Activated CD8-positive, alpha-beta memory T cell treated with anti-CD3 and anti-CD28 coated beads, Interleukin-2, amount 10 ng/mL, durations not matched to agents 7 days and 5 days (primary cell): ENCODE measurements at places on chromosomes 5 and 9. TPM values are rescaled to one million over a fixed set of nuclear protein-coding genes. Genes with fewer than 3 reads are reported as not detected.

The TMC1 gene
- total RNA-seq: not detected

GRCh38 chr5:156456857-156457256 is 129.9 kb downstream of the SGCD start:
- H3K27me3 ChIP-seq: peaks cover 4% of the 10 kb centered on the region
- H3K27ac ChIP-seq: no peak overlapping the region
- no peak overlapping the region for H3K4me3 ChIP-seq

The DNAJC25 gene
- 4.2 TPM for total RNA-seq

DNA sequence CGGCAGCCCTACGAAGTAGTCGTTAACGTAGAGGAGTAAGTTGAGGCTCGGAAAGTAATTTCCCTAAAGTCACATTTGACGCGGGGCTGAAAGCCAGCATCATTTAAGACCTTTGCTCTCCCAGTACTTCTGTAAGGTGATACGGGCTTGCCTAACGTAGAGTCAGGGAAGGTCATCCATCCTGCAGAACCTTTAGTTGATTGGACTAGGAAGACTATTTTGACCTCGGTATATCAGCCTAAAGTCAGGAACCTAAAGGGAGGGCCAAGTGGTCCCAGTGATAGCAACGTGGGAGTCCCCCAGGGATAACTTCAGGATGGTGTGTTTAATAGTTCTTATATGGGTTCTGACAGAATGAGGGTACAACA is 657 bp downstream of the NUP214 start:
- peaks cover 38% of the 10 kb centered on the region for H3K4me1 ChIP-seq
- DNase-seq: no peak
- no peaks in the 10 kb centered on the region for H3K27me3 ChIP-seq
- peaks cover 30% of the 10 kb centered on the region for H3K36me3 ChIP-seq

The IL9 gene
- not detected for total RNA-seq

GRCh38 chr9:132826621-132827365 is 51.3 kb downstream of the AK8 start:
- H3K4me1 ChIP-seq: peaks cover 2% of the 10 kb centered on the region
- no peak overlapping the region for H3K4me3 ChIP-seq
- no peaks in the 10 kb centered on the region for H3K36me3 ChIP-seq
- no peak overlapping the region for H3K27ac ChIP-seq
- peaks cover 41% of the 10 kb centered on the region for H3K27me3 ChIP-seq

The FOXD4 gene
- total RNA-seq: 0.49 TPM

DNA sequence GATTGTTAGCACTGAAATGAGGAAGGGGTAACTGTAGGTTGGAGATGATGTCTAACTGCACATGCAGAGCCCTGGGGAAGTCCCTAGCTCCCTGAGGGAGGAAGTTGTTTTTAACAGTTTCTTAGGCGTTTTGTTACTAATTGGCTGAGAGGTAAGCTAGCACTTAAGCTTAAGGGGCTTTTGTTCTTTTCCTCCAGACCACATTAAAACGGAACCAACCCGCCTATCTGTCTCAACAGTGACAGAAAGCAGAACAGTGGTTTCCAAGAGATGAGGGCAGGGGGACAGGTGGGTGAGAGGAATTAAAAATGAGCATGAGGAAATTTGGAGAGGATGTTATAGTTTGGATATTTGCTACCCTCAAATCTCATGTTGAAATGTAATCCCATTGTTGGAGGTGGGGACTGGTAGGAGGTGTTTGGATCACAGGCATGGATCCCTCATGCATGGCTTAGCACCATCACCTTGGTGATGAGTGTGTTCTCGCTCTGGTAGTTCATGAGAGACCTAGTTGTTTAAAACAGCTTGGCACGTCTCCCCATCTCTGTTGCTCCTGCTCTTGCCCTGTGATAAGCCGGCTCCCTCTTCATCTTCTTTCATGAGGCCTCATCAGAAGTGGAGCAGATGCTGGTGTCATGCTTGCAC is 38.9 kb downstream of the LYRM7 start:
- peaks cover 55% of the 10 kb centered on the region for H3K4me1 ChIP-seq
- H3K27me3 ChIP-seq: no peaks in the 10 kb centered on the region
- H3K4me3 ChIP-seq: peak overlapping the region; percentile 76
- peak overlapping the region; percentile 96 for H3K27ac ChIP-seq

DNA sequence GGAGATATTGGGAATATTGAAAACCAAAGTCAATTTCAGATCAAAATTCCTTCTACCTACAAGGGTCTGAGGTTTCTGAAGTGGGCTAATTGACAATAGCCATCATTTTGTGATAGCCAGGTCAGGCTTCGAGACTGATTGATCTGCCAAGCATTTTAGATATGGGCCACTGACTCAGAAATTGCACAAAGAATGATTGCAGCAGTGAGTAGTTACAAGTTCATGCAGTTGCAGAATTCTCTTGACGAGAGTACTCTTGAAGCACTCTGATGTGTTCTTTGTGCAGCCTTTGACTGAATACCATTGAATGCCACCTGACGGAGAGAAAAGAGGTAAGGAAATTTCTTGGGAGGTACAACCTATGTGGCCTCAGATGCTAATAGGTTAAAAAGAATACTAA is 8.3 kb downstream of the C9orf57 start:
- H3K27me3 ChIP-seq: peaks cover 6% of the 10 kb centered on the region
- no peak overlapping the region for H3K4me3 ChIP-seq
- no peak for DNase-seq
- no peak overlapping the region for H3K27ac ChIP-seq

GRCh38 chr5:120430572-120430971 is 33.5 kb upstream of the PRR16 start:
- DNase-seq: no peak
- H3K27me3 ChIP-seq: no peaks in the 10 kb centered on the region
- H3K4me3 ChIP-seq: no peak overlapping the region

The ARHGAP26 gene
- total RNA-seq: 38.9 TPM

DNA sequence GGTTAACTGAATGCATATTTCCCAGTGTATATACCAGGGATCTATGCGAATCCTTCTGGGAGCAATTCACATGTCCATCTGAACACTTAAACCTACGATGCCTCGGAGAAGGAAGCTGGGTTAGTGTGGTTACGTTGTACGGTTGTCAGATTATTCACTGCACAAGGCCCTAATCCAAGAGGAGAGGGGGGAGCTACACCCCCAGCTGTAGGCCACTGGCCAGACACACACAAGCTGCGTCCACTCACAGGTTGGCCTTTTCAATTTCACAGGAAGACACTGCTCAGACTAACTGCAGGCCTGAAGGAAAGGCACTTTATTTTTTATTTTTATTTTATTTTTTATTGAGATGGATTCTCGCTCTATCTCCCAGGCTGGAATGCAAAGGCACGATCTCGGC is 184.5 kb upstream of the GNA14 start:
- H3K27me3 ChIP-seq: no peaks in the 10 kb centered on the region
- H3K4me1 ChIP-seq: peaks cover 11% of the 10 kb centered on the region
- no peak for DNase-seq
- no peak overlapping the region for H3K4me3 ChIP-seq

DNA sequence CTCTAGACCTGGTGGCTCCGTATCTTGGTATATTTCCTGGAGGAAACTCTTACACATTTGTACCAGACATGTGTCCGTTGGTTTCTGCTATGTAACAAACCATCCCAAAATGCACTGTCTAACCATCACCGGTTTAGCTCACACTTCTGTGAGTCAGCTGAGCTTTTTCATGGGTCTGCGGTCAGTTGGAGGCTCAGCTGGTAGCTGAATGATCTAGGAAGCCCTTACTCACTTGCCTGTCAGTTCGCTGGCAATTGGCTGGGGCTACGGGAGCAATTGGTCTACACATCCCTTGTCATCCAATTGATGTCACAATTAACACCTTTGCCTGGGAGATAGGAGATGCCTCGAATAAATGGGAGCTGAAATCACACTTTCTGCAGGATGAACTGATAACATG is 11.6 kb upstream of the WHRN start:
- peaks cover 15% of the 10 kb centered on the region for H3K4me1 ChIP-seq
- peaks cover 17% of the 10 kb centered on the region for H3K27me3 ChIP-seq
- H3K4me3 ChIP-seq: no peak overlapping the region
- no peak for DNase-seq
- H3K36me3 ChIP-seq: peaks cover 3% of the 10 kb centered on the region

The FGFR4 gene
- total RNA-seq: 1.1 TPM

DNA sequence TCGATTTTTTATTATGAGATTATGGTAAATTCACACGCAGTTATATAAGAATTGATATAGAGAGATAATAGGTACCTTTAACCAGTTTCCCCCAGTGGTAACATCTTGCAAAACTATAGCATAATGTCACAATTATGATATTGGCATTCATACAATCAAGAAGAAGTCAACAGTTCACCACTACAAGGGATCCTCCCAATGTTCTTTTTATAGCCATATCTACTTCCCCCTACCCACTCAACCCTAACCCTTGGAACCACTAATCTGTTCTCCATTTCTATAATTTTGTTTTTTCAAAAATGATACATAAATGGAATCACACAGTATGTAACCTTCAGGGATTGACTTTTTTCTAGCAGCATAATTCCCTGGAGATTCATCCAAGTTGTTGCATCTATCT is 9.8 kb downstream of the ACTL7B start:
- DNase-seq: no peak
- no peaks in the 10 kb centered on the region for H3K36me3 ChIP-seq
- H3K4me1 ChIP-seq: peaks cover 8% of the 10 kb centered on the region
- H3K4me3 ChIP-seq: no peak overlapping the region

DNA sequence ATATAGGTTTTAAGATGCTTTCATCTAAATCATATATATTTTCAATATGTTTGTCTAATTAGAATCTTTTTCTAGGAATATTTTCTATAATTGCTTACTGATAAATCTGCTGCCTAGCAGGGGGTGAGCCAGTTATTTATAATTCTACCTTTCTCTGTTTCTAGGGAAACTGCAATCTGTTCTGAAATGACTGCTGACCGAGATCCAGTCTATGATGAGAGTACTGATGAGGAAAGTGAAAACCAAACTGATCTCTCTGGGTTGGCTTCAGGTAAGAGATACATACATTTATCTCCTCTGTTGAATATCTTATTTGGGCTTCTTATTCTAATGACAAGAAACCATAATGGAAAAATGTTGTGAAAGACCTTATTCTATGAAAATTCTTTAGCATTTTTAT is 127.3 kb downstream of the XRCC4 start:
- H3K27me3 ChIP-seq: no peaks in the 10 kb centered on the region
- no peak for DNase-seq
- H3K27ac ChIP-seq: no peak overlapping the region

DNA sequence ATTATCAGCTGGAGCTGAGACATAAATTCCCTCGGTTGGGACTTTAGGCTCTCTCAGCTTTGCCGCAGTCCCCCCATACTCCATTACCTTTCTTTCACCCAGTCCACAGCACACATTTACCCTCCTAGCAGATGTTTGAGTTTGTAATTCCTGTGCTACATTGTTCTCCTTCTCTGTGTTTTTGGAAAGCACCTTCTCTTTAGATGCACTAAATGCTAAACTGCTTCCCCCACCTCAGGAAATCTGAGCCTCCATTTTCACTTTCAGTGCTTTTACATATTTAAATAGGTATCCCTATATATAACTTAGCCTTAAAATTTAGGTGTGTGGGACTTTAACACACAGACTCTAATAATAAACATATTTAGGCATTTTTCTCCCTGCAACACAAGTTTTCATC is 356.9 kb downstream of the NFIB start:
- no peaks in the 10 kb centered on the region for H3K27me3 ChIP-seq
- no peak overlapping the region for H3K27ac ChIP-seq
- no peaks in the 10 kb centered on the region for H3K4me1 ChIP-seq
- no peak overlapping the region for H3K4me3 ChIP-seq
- DNase-seq: no peak

- no peak overlapping the region for H3K4me3 ChIP-seq
- H3K36me3 ChIP-seq: no peaks in the 10 kb centered on the region
- H3K4me1 ChIP-seq: no peaks in the 10 kb centered on the region
- DNase-seq: no peak
Measured at GRCh38 chr5:121366515-121366914, 485.2 kb upstream of the FTMT start.

GRCh38 chr5:65066387-65067146 is 297.8 kb downstream of the CWC27 start:
- H3K4me1 ChIP-seq: no peaks in the 10 kb centered on the region
- H3K4me3 ChIP-seq: no peak overlapping the region
- H3K27ac ChIP-seq: no peak overlapping the region

DNA sequence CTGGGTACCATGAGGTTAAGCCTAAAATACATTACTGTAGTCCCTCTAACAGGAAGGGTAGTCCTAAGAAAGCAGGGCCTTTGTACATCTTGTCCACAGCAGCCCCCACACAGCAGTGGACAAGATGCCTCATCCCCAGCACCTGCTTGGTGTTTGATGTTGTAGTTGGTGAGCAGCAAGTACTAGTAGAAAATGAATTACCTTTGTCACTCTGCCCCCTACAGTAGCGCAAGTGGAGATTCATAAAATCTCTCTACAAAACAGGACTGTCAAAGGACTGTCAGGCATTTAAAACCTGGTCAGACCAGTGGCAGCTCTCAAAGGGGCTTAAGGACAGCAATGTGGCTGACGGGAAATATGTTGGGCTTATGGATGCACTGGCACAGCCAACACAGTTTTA is 122.5 kb downstream of the TMEM174 start:
- H3K36me3 ChIP-seq: peaks cover 4% of the 10 kb centered on the region
- DNase-seq: no peak
- H3K27ac ChIP-seq: no peak overlapping the region
- peaks cover 12% of the 10 kb centered on the region for H3K4me1 ChIP-seq
- H3K4me3 ChIP-seq: no peak overlapping the region

GRCh38 chr5:94705427-94705826 is 87.0 kb downstream of the SLF1 start:
- H3K4me3 ChIP-seq: no peak overlapping the region
- no peak for DNase-seq
- H3K27ac ChIP-seq: no peak overlapping the region
- H3K27me3 ChIP-seq: no peaks in the 10 kb centered on the region
- H3K36me3 ChIP-seq: peaks cover 22% of the 10 kb centered on the region

- no peaks in the 10 kb centered on the region for H3K4me1 ChIP-seq
- H3K36me3 ChIP-seq: no peaks in the 10 kb centered on the region
- H3K27me3 ChIP-seq: peaks cover 32% of the 10 kb centered on the region
- DNase-seq: no peak
- no peak overlapping the region for H3K4me3 ChIP-seq
- no peak overlapping the region for H3K27ac ChIP-seq
Measured at GRCh38 chr5:168914491-168914890, 335.3 kb upstream of the PANK3 start.

The SLC6A3 gene
- total RNA-seq: 0.07 TPM

DNA sequence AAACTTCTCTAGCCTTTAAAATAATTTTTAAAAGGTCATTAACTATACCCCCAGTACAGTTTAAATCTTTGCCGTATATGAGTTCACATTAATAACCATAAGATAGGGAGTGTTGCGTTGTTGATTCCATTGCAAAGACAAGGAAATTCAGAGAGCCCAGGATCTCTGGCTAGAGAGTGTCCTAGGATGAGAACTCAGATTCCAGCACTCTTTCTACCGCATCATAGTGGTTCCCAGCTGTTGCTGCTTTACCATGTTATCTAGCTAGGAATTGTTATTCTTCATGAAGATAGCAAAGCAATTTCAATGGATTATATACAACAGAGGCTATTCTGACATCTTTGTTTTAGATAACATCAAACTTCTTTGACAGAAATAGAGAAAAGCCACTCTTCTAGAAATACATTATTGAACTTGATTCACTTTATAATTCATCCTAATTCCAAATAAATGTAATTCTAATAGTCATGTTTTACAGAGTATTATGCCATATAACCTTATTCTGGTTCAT is 78.4 kb upstream of the IL7R start:
- H3K27ac ChIP-seq: no peak overlapping the region
- H3K4me3 ChIP-seq: no peak overlapping the region
- DNase-seq: no peak
- H3K36me3 ChIP-seq: peaks cover 3% of the 10 kb centered on the region
- H3K27me3 ChIP-seq: no peaks in the 10 kb centered on the region

The NUTM2F gene
- total RNA-seq: not detected

The LRRC19 gene
- total RNA-seq: not detected

GRCh38 chr5:163614787-163615186 is 109.4 kb downstream of the MAT2B start:
- H3K27ac ChIP-seq: no peak overlapping the region
- no peaks in the 10 kb centered on the region for H3K36me3 ChIP-seq
- H3K4me3 ChIP-seq: no peak overlapping the region
- no peaks in the 10 kb centered on the region for H3K27me3 ChIP-seq
- DNase-seq: no peak
- H3K4me1 ChIP-seq: no peaks in the 10 kb centered on the region
